ENCODE measurements at places on chromosomes 4 and X.
A peak's percentile ranks its signal among the peaks of the same experiment; 100 is the strongest.

GRCh38 chrX:127877318-127877717, 174.9 kb downstream of the ACTRT1 start:
- no peak for DNase-seq

DNA sequence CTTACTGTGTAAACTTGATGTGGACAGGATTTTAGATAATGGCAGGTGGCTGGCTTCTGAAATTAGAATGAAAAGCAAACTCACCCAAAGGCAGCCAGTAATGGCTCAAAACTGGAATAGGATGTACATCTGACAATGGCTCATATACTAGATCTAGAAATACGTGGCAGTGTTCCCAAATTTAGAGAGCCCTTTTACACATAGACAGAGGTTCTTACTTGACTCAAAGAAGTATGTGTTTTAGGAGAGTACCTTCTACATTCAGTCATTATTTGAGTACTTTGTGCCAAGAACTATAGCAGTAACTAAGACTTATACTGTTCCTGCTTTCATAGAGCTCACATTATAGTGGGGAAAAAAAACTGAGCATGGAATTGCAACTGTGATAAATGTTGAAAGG, 48.0 kb downstream of the UBE2K start:
- no peak for DNase-seq

GRCh38 chr4:68129793-68130192, at the start of gene TMPRSS11F:
Gene TMPRSS11F, minus strand, starts transcription at chr4:68129869. Its CDS starts 49 bp downstream, at chr4:68129820.
- DNase-seq, result no peak

- no peak for DNase-seq
Measured at GRCh38 chrX:80602036-80602860, 182.0 kb downstream of the TENT5D start.

- no peak for DNase-seq
Measured at GRCh38 chrX:43375136-43375535, 281.0 kb upstream of the MAOA start.

GRCh38 chr4:71941001-71941400, 90.8 kb upstream of the NPFFR2 start:
- no peak for DNase-seq

DNA sequence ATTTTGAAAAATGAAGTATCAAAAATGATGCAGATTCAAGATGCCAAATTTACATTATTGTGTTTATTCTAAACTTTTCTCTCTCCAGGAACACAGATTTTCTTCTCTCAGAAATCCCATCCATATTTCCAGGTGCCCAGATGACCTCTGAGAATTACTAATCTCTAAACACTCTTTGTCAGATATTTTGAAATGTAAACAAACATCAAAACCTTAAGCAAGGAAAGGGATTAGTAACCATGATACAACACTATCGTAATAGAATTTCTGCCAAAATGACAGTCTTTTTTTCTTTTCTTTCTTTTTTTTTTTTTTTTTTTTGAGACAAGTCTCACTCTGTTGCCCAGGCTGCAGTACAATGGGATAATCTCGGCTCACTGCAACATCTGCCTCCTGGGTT, 76.7 kb downstream of the PDS5A start:
- DNase-seq, result no peak

DNA sequence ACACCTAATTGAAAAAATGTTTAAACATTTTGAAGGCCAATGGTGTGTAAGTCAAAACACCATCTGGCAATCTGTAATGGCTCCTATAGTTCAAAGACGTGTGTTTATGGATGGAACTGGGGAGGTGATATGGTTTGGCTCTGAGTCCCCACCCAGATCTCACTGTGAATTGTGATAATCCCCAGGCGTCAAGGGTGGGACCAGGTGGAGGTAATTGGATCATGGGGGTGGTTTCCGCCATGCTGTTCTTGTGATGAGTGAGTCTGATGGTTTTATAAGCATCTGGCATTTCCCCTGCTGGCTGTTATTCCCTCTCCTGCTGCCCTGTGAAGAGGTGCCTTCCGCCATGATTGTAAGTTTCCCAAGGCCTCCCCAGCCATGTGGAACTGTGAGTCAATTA, 52.2 kb downstream of the ADRA2C start:
- no peak for DNase-seq

- DNase-seq, result no peak
Measured at GRCh38 chr4:84669201-84669600, 86.3 kb downstream of the CDS1 start.

GRCh38 chrX:71492231-71493065, 40.5 kb upstream of the OGT start:
- DNase-seq, result peak; percentile 46

DNA sequence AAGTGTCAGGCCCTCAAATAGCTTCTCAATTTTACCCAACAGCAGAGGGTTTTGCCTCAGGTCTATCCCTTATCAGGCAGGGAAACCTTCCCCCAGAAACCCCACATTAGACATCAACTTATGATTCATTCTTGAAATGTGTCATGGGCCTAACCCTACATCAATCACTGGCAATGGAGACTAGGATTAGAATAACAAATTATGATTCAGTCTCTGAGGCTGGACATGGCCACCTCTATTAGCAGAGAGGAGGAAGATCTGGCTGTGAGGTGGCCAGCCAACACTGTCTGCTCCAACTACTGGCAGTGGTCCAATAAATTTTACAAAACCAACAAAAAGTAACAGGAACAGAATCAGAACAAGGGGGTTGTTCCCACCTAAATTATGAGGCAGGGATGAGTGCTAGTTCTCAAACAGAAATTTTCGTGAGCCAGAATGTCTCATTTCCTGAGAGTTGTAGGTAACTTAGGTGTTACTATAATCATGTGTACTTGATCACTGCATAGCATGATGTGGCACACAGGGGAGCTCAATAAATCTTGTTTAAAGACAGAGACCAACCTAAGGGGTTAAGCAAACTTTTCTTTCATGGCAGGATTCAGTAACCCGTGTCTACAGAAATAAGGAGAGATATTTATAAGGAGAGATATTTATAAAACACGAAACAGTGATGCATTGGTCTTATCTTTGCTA, 126.8 kb downstream of the NFKB1 start:
- no peak for DNase-seq

GRCh38 chrX:102712216-102712966, at the start of gene GPRASP2:
Gene GPRASP2, plus strand, starts transcription at chrX:102712448. Its CDS starts 2,422 bp downstream, at chrX:102714870.
- peak; percentile 66 for DNase-seq

GRCh38 chrX:55450259-55450658, 1.7 kb upstream of the MAGEH1 start:
- DNase-seq, result no peak

DNA sequence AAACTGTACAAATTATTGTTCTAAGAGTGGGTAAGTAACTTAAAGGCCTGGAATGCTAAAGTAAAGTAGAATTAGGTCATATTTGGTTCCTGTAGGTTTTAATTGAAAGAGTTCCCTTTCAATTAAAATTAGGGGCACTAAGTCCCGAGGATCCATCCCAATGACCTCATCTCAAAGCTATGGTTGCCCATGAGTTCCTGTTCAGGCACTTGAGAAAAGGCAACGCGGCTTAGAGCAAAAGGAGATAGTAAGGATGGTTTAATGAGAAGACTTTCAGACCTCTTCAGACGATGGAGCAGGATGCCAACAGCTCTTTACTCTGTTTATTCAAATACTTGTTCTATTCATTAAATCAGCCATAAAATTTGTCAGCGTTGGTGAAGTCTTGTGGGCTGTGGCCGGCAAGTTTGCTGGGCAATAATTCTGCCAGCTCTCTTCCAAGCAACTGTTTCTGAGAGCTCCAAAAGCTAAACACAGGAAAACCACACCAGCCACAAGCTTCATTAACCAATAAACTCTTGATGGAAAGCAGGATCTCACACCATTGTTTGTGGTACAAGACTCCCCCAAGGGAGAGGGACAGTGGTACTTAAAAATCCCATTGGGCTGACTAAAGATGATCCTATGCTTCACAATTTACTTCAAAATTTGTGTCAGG, 167.4 kb downstream of the COL4A6 start:
- DNase-seq, result no peak

DNA sequence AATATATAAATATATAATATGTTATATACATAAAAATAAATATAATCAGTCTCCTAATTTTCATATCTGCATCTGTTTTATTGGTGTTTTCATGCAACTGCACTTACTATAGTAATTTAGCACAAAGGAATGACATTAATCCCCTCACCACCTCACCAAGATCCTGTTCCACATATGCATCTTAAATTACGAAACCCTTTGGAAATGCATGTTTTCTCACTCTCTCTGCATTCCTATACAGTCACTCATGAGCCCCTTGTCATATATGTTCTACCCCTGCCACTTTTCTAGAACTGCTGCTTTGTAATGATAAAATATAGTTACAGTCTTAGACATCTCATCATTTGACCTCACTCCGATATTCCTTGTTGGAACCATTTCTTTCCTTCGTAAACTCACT, 728.7 kb upstream of the SLIT2 start:
- DNase-seq, result no peak

DNA sequence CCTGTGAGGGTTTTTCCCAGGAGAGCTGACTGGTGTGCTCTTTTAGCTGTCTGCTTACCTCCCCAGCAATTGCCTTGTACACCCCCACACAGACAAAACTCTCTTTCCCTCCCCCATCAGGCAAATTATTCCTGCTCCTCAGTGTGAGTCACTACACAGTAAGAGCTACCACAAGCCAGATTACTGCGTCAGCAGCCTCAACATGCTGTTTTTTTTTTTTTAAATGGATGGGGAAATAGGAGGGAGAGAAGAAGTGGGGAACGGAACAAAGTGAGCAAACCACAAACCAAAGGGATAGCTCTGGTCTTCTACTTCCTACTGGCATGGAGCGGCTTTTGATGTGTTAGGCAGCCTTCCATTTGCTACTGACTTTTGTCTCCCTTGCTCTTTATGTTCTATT, 107.5 kb upstream of the ACSL4 start:
- no peak for DNase-seq

DNA sequence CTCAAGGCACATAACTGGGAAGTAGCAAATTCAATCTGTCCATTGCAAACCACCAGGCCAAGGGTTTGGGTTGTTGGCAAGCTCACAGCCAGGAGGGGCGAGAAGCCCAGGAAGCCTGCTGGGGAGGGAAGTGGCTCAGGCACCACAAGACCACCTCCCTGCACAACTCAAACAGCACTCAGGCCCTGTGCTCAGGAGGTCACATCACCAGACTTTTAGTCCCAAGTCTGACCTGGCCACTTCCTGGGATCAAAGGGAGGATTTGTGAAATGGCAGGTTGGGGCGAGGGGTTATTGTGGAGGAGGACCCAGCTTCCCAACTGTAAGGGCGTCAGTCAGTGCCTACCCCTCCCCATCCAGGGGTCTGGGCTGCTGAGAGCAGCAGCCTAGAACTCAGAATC, 2.3 kb downstream of the ATP5ME start:
- DNase-seq, result no peak

- no peak for DNase-seq
Measured at GRCh38 chr4:81807386-81807785, 335.7 kb upstream of the RASGEF1B start.

- no peak for DNase-seq
Measured at GRCh38 chr4:81625422-81626417, 154.0 kb upstream of the RASGEF1B start.

Data from ovary (tissue), 10 donors.